ENCODE measurements at places on chromosomes 2 and 18.

DNA sequence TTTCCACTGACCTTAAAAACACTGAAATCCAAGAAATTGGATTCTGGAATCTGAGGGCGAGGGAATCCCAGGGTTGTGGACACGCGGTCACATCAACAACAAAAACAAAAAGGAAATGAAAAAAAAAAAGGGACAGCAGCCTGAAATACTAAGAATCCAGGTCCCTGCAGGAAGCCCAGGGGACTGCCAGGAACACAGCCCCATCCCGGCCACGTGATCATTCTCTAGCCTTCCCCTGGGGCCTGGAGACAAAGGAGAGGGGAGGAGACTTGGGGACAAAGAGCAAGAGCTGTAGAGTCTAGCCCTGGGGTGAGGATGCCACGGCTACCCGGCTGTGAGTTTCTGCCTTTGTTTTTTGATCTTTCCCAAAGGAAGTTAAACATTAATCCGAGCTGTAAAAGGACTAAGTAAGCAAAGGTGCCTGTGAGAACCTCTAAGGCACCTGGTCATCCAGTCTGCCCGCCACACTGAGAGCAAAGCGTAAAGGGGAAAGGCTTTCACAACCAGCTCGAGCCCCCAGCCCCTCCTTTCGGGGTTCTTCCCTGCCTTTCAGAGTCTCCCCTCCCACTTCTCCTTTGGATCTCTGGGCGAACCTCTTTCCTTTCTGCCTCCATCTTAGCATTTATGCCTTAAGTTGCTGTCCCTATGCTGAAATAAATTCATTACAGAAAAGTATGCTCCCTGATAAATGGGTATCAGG lies 57.9 kb upstream of the MSH2 start:
- peak; percentile 92 for DNase-seq

- no peak for DNase-seq
Measured at GRCh38 chr2:105373344-105373781, 25.5 kb downstream of the FHL2 start.

GRCh38 chr2:137983581-137983980 lies 19.3 kb downstream of the HNMT start:
- DNase-seq = no peak

DNA sequence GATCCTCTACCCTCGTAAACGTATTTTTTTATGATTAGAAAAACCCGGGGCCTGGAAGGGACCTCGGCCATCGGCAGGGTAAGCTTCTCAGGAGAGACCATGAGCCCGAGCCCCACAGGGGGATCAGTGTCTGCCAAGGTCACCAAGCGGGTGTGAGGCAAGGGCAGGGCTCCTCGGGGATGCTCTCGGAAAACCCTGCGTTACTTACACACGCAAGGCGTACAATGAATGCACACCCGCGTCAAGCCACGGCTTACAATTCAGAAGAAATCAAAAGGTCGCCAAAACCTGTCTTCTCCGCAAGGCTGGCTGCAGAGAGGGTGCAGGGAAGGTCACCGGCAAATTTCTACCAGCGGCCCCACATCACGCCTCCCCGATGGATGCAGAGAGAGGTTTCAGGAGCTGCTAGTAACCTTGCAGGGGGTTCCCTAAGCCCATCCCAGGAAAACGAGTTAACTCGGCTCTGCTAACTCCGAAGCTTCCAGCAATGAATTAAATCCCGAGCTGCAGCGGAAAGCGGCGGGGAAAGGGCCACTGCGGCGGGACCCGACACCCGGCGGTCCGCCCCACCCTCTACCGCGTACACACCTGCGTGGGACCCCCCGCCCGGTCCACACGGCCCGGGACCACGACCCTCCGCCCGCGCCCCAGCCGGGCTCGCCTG lies 638 bp downstream of the ST3GAL5 start:
- DNase-seq = no peak

DNA sequence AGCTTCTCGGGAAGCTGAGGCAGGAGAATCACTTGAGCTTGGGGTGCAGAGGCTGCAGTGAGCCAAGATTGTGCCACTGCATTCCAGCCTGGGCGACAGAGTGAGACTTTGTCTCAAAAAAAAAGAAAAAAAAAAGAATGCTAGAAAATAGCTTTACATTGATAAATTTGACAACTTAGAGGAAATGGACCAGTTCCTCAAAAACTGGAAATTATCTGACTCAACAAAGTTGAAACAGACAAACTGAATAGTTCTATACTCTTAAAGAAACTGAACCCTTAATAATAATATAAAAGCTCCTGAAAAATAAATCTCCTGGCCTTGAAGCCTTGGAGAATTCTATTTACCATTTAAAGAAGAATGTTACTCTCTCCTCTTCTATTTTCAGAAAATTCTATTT lies 151.0 kb upstream of the BCL2L11 start:
- no peak for DNase-seq

GRCh38 chr2:73269686-73270465 lies 14.4 kb downstream of the FBXO41 start:
- DNase-seq = no peak

DNA sequence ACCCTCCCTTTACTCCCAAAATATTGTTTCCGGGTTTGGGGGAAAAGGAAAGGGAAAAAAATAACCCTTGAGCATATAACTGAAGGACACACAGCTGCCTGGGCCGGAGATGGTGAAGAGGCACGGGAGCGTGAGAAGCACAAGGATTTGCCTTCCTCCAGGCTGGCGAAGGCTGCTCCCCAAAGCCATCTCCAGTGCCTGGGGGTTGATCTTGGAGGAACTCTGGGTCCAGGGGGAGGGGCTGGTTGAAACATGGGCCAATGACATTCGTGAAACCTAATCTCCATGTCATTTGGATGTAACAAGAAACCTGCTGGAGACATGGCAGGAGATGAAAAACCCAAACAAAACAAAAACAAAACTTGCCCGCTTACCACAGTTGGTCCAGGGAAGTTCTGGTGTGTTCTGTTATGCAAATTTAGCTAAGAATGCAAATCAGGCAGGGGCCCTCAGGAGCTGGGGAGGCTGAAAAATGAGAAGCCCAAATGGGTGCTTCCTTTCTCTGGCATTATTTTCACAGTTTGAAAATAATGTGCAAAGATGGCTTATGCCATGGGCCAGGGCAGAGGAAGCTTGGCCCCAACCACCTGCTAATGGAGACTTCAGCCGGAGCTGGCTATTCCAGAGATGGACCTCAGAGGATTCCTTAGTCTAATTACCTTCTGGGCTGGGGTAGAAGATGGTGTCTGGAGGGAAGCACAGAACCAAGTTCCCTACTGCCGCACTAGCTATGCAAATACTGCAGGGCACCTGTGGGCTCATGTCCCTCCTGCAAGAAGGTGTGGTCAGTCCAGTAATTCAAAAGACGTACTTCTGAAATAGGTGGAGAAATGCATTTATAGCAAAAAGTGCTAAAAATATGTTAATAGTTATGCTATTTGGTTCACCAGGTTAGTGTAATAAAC lies 180.9 kb downstream of the BCL2 start:
- no peak for DNase-seq

DNA sequence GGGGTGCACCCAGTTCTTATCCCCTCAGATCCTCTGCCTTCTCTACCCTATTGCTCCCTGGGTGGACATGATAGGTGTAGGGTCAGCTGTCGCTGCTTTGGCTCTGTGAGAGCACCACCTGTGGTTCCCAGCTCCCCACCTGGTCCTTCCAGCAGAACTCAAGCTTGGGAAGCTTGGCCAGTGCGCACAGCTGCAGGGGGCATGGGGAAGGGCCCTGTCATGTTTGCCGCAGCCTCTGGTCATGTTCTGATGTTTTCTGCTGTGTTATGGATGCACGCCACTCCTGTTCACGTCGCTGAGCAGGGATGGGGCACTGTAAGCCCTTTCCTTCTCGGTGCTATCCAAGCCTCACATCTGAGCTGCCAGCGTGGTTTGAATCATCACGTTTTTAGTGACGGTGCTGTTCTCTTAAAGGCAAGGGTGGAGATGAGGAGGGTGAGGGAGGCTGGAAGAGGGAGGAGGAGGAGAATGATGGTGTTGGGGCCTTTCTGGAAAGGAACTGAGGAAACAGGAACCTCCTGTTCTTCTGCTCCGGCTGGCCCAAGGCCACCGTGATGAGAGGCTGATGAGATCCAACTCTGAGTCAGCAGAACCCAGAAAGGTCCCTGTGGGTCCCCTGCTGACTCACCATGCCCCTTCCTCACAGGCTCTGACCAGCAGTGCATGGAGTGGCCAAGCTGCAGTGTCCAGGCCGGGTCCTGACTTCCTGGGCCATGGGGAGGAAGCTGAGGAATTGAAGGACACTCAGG lies 78.0 kb downstream of the LIPG start:
- no peak for DNase-seq

GRCh38 chr2:215722125-215722524 lies 286.3 kb upstream of the FN1 start:
- DNase-seq = no peak

GRCh38 chr2:54720563-54720962 lies 2.9 kb upstream of the EML6 start:
- no peak for DNase-seq

- no peak for DNase-seq
Measured at GRCh38 chr2:101124643-101125366, 26.4 kb downstream of the TBC1D8 start.

DNA sequence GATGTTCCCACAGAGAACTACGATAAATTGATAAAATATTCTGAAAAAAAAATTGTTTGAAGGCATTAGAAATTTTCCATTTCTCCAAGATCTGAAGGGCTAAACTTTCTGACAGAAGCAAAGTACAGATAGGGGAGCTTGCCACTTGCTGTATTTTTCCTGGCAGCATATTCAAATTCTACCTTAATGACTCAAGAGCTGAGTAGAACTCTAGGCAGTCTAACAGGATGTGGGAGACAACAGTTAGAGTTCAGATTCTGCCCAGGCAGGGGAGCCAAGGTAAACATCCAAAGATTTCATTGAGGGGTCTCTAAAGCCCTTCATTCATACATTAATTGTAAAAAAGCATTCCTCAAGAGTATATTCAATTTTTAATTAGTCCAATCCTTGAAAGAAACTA lies 46.0 kb upstream of the RIT2 start:
- DNase-seq = no peak

DNA sequence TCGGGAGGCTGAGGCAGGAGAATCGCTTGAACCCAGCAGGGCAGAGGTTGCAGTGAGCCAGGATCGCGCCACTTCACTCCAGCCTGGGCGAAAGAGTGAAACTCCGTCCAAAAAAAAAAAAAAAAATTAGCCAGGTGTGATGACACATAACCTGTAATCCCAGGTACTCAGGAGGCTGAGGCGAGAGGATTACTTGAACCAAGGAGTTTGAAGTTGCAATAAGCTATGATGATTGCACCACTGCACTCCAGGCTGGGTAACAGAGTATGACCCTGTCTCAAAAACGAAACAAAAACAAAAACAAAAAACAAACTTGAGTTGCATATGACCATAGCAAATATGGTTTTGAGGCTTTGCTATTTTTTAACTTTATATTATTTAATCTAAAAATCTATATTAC lies 25.8 kb downstream of the SANBR start:
- DNase-seq = no peak

DNA sequence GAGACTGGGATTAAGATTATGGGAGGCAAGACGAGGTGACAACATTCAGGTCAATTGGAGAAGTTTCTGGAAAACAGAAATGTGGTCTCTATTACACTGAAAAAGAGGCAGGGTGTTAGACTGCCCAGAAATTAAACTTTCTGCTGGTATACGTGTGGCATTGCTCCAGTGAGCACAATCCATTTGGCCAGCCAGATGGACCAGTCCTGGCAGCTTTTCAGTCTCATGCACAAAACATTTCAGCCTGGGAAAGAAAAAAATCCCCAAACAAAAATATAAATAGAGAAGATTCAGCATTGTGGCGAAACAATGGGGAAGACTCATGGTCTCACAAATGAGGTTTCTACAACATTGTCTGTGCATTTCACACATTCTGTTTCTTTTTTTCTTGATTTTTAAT lies 113.9 kb downstream of the HNMT start:
- no peak for DNase-seq

DNA sequence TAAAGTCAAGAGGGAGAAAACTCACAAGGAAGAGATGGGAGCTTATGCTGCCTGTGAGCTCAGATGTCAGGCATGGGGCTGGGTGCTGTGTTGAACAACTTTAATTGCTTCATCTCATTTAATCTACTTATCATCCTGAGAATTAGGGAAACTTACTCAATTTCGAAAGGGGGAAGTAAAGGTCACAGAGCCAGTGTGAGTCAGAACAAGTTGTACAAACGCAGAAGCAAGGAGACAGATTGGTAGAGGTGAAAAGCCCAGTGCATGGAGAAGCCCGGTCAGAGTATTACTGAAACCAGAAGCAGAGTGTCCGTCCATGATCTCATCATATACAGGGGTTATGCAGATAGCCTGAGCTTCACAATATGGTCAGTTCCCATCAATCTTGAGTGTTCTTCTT lies 281.1 kb upstream of the POU3F3 start:
- no peak for DNase-seq

DNA sequence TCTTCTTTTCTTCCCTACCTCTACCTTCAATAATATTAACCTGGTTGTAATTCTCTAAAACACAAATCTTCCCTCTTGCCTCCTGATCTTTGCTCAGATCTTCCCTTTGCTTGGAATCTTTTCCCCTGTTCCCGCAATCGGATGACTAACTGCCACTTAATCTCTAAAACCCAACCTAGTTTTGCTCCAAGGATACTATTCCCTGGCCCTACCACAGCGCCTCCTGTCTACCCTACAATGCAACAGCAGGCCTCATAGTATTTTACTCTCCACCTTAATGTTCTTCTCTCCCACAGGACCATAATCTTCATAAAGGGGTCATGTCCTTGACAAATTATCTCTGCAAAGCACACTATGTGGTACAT lies 246.8 kb upstream of the TNP1 start:
- no peak for DNase-seq

DNA sequence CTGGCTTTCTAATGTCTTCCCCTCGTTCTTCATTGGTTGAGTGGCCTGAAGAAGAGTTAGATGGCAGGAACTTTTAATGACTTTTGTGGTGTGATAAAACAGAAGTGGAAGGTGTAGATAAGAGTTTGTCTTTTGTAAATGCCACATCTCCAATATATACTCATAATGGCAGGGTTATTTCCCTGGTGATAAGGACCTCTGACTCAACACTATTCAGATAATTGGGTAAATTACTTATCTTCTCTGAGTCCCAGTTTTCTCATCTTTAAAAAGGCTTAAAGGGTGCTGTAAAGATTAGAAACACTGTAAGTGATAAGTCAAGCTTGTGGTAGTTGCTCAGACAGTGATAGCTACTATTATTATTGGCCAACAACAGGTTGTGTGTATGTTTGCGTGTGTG lies 9.5 kb downstream of the KLHL14 start:
- no peak for DNase-seq

DNA sequence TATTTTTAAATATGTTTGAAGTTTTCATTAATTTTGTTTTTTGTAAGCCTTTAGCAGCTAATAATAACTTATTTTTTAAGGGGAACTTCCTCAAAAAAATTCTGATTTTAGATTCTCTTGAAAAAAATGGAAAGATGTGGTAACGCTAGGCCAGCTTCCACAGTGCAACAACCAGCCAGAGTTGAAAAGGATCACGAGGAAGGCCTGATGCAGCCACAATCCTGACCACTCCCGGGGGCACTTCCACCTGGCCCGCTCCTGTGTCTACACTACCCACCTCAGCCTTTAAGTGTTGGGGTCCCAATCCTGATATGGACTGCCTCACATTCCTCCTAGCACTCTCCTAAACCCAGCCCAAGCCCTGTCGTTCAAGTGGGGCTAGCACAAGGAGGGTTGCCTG lies 101.1 kb downstream of the TMEM17 start:
- DNase-seq = no peak

GRCh38 chr2:180657054-180657453 lies 323.4 kb upstream of the UBE2E3 start:
- no peak for DNase-seq

GRCh38 chr18:24248359-24248758 lies 109.5 kb downstream of the CABYR start:
- DNase-seq = no peak
